ENCODE measurements at places on chromosomes 11 and 22.

GRCh38 chr11:19652623-19653375, 59.8 kb upstream of the NAV2 start:
- DNase-seq = no peak

GRCh38 chr11:131668500-131669400, 298.3 kb downstream of the NTM start:
- DNase-seq = peak; percentile 56

- peak; percentile 34 for DNase-seq
These were observed at the start of gene LRFN4 for GRCh38 chr11:66856496-66857233. LRFN4 (plus strand) TSS chr11:66857064; CDS start chr11:66857745, 681 bp downstream.

GRCh38 chr11:67020949-67021348, 2.0 kb upstream of the SYT12 start:
- DNase-seq = peak; percentile 62

- no peak for DNase-seq
These were observed 2.9 kb downstream of the MICAL3 start for GRCh38 chr22:18021431-18021830.

DNA sequence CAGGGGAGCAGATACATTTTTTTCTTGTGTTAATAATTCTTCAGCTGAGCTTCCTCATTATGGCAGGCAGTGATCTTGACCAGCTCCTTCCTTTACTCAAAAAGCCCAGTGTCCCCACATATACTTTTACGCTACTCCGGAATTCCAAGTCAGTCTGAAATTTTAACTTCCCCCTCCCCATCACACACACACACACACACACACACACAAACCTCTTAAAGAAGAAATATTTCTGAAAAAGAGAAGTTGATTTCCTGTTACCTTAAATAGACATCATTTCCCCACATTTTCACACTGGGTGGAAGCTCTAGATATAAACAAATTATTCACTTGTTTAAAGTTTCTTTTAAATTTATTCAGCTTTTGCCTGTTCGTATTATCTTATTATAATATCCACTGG, 113.9 kb downstream of the DBX1 start:
- DNase-seq = no peak

- peak; percentile 11 for DNase-seq
These were observed 147.3 kb downstream of the FEZ1 start for GRCh38 chr11:125348674-125349309.

DNA sequence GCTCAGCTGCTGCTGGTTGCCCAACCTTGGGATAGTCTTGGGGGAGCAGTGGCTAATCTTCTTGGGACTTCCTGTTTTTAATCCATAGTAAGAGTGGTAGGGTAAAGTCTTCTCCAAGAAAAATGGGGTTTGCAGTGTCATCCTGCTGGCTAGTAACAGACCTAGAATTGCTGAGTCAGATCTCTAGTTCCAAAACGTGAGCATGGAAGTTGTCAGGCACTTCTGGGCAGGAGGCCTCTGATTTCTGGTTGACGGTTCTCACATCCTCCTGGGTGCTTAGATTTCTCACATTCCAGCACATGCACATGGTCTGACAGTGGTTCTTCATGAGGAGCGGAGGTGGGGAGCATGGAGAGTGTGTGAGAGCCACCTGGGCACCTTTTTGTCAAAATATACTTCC, 410.0 kb downstream of the OPCML start:
- DNase-seq = no peak

- no peak for DNase-seq
These were observed 1.5 kb downstream of the IGSF9B start for GRCh38 chr11:133955081-133955891.

GRCh38 chr11:62889484-62890437, 9.1 kb downstream of the SLC3A2 start:
- peak; percentile 25 for DNase-seq

GRCh38 chr11:90414221-90414620, 191.4 kb upstream of the CHORDC1 start:
- DNase-seq = no peak

- no peak for DNase-seq
These were observed 8.6 kb downstream of the CDPF1 start for GRCh38 chr22:46241396-46242007.

GRCh38 chr11:20626279-20626678, 26.9 kb downstream of the SLC6A5 start:
- DNase-seq = no peak

DNA sequence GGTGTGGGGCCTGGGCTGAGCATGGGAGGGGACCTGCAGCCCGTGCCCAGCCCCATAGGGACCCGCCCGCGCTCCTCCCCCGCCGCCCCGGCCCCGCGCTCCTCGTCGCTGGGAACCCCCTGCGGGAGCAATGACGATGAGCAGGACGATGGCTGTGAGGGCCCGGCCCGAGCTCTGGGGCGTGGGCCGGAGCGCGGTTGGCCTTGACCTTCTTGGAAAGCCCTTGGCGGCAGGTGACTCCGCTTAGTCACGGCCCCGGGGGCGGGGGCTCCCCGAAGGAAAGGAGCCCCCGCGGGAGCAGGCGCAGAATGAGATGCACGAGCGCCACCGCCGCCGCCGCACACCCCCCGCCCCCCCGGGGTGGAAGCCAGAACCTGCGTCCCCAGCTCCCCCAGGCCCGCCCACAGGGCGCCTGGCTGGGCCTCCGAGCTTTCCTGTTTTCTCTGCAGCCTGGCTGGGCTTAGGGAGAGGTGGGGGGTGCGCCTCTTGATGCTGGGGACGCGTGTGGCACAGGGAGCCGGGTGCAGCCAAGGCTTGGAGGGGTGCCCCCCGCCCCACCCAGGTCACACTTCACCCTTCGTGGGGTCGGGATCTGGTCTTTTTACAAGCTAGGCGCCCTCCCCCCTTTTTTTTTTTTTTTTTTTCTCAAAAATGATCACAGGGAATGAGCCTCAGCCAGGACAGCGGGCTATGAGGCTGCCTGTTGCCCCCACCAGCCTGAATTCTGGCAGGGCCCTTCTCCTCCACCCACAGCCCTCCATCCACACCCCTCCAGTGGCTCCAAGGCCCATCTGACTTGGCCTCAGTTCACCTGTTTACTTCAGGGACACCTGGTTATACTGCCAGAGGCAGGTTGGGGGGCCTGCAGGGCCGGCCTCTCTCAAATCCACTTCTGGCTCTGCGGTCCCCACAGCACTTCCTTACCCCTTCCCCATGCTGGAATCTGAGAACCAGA, 17.9 kb downstream of the CRELD2 start:
- DNase-seq = peak; percentile 92

GRCh38 chr11:32391479-32391878, 43.9 kb downstream of the WT1 start:
- DNase-seq = no peak

GRCh38 chr11:20089796-20090653, 70.2 kb downstream of the DBX1 start:
- DNase-seq = no peak

GRCh38 chr11:16935518-16936302, 78.5 kb downstream of the PLEKHA7 start:
- DNase-seq = peak; percentile 65

DNA sequence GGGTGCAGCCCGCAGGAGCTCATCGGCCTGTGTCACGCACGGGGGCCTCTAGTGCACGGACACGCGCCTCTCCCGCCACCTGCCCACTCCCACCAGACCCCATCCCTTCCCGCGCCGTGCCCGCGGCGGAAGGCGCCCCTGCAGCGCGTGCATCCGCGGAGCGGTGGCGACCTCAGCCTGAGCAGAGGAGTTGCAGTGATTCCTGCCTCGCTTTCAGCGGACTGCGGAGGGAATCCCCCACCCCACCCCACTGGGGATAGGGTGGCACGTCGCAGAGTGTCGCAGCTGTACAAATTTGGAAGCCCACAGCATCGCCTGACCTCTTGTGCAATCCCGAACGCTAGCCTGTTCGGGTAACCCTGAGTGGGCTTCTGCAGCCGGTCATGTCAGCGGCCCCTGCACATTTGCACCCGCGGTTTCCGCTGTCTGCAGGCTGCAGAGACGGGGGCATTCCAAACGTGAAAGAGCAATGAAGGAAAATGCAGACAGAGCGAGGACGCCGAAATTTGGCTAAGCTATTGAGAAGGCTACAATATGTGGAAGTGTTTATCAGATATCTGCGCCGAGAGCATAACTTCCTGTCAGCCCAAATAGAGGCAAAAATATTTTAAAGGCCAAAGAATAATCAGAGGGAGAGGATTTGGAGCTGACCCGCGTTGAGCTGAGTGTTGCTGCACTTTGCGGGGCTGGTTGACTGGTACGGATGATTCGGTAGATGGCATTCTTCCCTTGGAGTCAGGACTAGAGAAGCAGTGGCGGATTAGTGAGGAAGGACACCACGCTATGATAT, 617 bp upstream of the ARHGAP20 start:
- no peak for DNase-seq

GRCh38 chr11:285894-286220, 3.1 kb upstream of the PGGHG start:
- no peak for DNase-seq

DNA sequence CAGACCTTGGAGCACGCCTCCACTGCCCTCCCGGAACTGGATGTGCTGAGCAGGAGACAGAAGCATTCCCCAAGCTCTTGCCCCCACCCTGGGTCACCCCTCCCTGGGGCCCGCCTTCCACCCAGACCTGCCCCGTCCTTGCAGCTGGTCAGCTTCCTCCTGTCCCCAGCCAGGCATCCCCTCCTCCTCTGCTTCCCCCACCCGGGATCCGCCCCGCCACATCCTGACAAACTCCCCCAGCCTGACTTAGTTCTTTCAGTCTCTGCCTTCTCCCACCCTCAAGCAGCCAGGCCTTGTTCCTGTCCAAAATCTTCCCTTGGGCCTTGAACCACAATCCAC, 1.1 kb upstream of the PLXNB2 start:
- no peak for DNase-seq

DNA sequence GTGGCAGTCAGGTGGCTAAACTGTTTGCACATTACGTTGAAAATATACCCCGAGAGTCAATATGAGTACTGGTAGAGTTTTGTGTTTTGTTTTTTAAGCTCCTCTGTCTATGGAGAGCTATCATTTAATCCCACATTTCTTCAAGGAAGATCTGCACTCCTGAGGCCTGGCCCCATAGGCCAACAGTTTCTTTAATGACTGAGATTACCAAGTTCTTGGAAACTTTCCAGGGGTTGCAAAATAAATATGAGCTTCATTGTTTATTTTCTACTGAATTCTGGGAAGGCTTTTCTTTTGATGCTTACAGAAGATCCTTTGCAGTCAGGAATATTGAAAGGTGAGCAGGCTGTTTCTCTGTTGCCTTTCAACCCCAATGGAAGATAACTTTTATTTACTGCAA, 452.0 kb downstream of the JRKL start:
- no peak for DNase-seq

DNA sequence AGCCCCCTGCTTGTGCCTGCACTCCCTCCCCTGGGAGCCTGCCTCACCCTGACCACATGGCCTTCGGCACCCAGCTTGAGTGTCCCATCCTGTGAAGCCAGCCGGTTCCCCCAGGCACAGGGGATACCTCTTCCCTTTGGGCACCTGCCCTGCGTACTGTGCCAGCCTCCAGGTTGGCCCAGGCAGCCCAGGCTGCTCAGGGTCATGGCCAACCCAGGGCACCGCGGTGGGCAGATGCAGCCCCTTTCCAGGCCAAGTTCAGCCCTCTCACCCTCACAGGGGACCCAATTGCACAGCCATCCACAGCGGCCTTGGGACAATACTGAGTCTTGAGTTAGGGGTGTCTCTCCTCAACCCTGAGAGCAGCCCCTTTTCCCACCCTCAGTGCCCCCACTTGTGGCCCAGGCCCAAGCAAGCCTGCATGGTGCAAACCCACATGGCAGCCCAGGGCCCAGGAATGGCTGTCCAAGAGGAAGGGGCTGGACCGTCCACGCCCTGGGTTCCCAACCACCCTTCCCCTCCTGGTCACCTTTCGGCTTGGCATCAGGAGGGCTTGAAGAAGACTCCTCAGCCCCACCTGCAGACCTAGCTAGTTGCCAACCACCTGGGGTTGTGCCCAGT, 87.7 kb downstream of the CDKN1C start:
- no peak for DNase-seq

- no peak for DNase-seq
These were observed 174.4 kb downstream of the SWAP70 start for GRCh38 chr11:9838229-9838628.

DNA sequence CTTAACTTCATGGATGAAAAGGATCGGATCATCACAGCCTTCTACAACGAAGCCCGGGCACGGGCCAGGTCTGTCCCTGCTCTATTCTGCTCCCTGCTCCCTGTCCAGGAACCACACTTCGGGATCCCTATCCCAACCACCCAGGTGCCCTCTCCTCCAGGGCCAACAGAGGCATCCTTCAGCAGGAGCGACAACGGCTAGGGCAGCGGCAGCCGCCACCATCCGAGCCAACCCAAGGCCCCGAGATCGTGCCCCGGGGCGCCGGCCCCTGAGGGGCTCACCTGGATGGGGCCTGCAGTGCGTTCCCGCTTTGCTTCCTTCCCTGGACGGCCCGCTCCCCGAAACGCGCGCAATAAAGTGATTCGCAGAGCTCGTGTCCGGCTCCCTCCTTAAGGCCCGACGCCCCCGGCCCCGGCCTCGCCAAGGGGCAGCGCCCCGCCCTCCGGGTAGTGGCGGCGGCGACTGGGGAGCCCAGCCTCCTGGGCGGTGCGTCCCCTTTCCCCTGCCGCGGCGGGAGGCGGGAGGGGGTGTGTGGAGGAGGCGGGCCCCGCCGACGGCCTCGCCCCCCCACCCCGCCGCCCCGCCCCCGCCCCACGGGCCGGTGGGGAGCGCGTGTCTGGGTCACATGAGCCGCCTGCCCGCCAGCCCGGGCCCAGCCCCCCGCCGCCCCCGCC, at the start of gene VEGFB:
VEGFB (plus strand) TSS at position 672 of the 674 bp plus-strand sequence. CDS start 250 bp downstream, outside the sequence.
- DNase-seq = peak; percentile 75

GRCh38 chr11:131666617-131667016, 296.2 kb downstream of the NTM start:
- DNase-seq = no peak

DNA sequence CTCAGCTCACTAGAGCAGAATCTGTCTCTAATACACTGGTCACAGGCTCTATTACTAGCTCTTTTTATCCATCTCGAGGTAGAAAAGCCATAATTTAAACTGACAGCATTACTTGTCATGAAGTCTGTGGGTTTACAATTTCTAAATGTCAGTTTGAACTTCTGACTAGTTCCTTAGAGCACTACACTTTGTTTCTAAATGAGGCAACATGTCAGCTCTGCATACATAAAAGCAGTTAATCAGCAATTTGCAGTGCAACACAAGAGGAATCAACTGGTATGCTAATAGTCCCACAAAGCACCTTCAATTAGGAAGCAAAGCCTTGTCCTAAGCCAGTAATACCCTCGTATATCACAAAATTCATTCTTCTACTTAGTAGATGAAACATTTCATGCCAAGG, 321.3 kb downstream of the TTC28 start:
- no peak for DNase-seq

DNA sequence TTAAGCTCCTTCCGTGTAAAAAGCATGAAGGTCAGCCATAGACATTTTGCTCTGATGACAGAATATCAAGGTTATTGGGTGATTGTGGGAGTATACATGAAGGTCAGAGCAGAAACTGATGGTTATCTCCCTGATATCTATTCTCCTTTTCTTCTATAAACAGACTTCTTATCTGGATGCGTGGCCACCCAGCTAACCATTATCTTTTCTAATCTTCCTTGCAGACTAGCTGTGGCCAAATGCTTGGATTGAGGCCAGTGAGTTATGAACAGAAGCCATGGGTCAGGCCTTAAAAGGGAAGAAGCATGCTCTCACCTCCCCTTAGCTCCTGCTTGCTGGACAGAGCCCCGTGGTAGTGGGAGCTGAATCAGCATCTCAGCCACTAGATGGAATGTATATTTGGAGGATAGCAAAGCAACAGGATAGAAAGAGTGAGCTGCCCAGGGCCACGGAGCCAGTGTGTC, 31.3 kb upstream of the LRRC55 start:
- no peak for DNase-seq

Data from GM12865 (cell line).